ENCODE measurements at places on chromosomes 6 and 20. TPM values are rescaled to one million over a fixed set of nuclear protein-coding genes. Genes with fewer than 3 reads are reported as not detected.

DNA sequence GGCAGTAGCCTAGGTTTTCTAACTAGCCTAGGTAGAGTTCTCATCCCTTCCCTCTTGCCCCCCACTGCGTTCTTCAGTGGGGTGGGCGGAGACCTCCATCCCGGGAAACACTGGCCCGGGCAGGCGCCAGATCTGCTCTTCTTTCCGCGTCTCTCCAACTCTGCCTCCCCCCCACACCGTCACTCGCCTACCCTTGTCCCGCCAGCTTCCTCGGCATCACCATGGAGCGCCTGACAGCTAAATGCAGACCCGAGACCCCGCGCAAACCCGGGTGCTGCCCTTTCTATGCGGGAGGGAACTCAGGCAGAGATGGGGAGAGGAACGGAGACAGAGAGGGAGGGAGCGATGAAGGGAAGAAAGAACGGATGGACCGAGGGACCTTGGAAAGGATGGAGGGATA is 1494.8 kb upstream of the DEFB115 start:
- H3K36me3 ChIP-seq, result peaks cover 2% of the 10 kb centered on the region
- H3K27ac ChIP-seq, result no peak overlapping the region
- H3K27me3 ChIP-seq, result peaks cover 3% of the 10 kb centered on the region

GRCh38 chr6:108419474-108419873 is 124.6 kb downstream of the AFG1L start:
- H3K27me3 ChIP-seq, result peaks cover 11% of the 10 kb centered on the region
- no peak overlapping the region for H3K27ac ChIP-seq
- DNase-seq, result no peak

The GATA5 gene
- not detected for total RNA-seq

The SMIM26 gene
- total RNA-seq, result 49.1 TPM

DNA sequence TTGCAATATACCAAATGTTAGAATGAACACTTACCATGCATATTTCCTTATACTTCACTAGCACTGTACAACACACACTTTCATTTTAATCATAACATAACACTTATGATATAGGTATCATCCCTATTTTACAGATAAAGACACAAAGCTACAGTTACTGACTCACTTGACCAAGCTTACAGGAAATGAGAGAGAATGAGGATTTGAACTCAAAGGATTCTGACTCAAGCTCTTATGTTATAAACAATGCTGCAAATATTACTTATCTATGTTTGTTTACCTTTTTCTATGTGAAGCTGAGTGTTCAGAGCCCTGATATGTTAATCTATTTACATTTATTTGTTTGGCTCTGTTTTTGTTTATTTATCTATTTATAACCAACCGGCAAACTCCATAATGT is 245.4 kb downstream of the PTPRK start:
- H3K4me1 ChIP-seq, result peaks cover 8% of the 10 kb centered on the region
- peaks cover 4% of the 10 kb centered on the region for H3K27me3 ChIP-seq
- peaks cover 5% of the 10 kb centered on the region for H3K36me3 ChIP-seq
- DNase-seq, result no peak

GRCh38 chr6:21159465-21159864 is 434.1 kb upstream of the SOX4 start:
- H3K4me1 ChIP-seq, result peaks cover 39% of the 10 kb centered on the region
- H3K27ac ChIP-seq, result no peak overlapping the region
- no peak overlapping the region for H3K4me3 ChIP-seq
- DNase-seq, result no peak
- H3K27me3 ChIP-seq, result no peaks in the 10 kb centered on the region
- H3K36me3 ChIP-seq, result peaks cover 1% of the 10 kb centered on the region

GRCh38 chr6:109834595-109835437 is 143.3 kb upstream of the GPR6 start:
- H3K27ac ChIP-seq, result no peak overlapping the region
- H3K36me3 ChIP-seq, result peaks cover 6% of the 10 kb centered on the region
- no peak overlapping the region for H3K4me3 ChIP-seq
- H3K27me3 ChIP-seq, result no peaks in the 10 kb centered on the region
- no peaks in the 10 kb centered on the region for H3K4me1 ChIP-seq

The HDAC2 gene
- 62.4 TPM for total RNA-seq

The PNPLA1 gene
- total RNA-seq, result not detected

DNA sequence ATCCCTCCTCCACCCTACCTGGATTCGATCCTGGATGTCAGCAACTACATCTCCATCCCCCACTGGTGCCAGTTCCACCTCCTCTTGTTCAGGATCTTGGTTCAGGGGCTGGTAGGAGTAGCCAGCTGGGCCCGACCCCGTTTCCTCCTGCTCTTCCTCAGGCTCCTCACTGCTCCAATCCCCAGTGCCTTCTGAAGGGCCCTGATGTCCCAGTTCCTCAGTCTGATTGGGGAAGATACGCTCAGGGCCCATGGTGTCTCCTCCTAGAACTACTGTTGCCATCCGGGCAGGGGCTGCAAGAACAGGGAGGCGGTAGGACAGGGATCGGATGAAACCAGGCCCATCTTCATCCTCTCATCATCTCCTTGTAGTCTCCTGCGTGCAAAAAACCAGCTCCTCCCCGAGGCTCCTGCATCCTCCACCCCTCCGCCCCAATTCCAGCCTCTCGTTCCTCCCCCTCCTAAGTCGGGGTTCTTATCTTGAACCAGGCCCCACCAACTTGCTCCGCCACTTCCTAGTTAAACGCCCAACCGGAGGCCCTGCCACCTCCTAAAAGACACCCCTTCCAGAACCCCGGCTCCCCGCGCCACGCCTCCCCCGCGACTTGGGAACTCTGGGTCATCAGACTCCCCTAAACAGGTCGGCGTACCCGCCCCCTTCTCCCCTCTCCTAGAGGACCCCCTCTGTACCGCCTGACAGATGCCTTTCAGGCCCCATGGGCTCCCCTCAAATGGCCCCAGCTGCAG is 476 bp downstream of the MEA1 start:
- H3K4me1 ChIP-seq, result peaks cover 41% of the 10 kb centered on the region
- H3K4me3 ChIP-seq, result peak overlapping the region; percentile 96
- H3K27me3 ChIP-seq, result no peaks in the 10 kb centered on the region
- peak overlapping the region; percentile 83 for H3K27ac ChIP-seq

The KCNQ5 gene
- total RNA-seq, result 7.2 TPM

The KIAA0408 gene
- 25.6 TPM for total RNA-seq

GRCh38 chr20:4902788-4903187 is 98.5 kb downstream of the SLC23A2 start:
- DNase-seq, result no peak
- no peak overlapping the region for H3K4me3 ChIP-seq
- H3K27me3 ChIP-seq, result no peaks in the 10 kb centered on the region
- peaks cover 14% of the 10 kb centered on the region for H3K36me3 ChIP-seq
- H3K27ac ChIP-seq, result no peak overlapping the region
- peaks cover 3% of the 10 kb centered on the region for H3K4me1 ChIP-seq

The TMEM170B gene
- 0.70 TPM for total RNA-seq

DNA sequence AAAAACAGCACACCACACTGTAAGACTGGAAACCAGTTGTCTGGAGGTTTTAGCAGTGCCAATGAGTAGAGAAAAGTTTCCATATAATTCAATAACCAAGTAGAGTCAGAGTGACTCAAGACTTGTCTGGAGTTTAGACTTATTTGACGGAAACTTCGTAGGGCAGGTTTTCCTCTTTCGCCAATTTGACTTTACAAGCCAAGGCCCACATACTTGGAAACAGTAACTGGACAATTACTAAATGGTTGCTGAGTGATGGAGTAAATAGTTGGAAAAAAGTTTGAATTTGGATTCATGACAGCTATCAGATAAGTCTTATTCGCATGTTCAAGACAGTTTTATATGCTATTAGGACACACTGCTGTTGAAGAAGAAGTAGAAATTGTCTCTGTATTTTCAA is 48.1 kb upstream of the CTAGE9 start:
- no peaks in the 10 kb centered on the region for H3K36me3 ChIP-seq
- DNase-seq, result no peak
- H3K4me3 ChIP-seq, result no peak overlapping the region
- H3K27ac ChIP-seq, result no peak overlapping the region
- H3K4me1 ChIP-seq, result no peaks in the 10 kb centered on the region
